ENCODE measurements at places on chromosomes 3 and 15. TPM values are rescaled to one million over a fixed set of nuclear protein-coding genes. Genes with fewer than 3 reads are reported as not detected.
A peak's percentile ranks its signal among the peaks of the same experiment; 100 is the strongest.

TNFAIP8L3 gene
- total RNA-seq: 7.4 TPM

ILDR1 gene
- total RNA-seq: not detected

DNA sequence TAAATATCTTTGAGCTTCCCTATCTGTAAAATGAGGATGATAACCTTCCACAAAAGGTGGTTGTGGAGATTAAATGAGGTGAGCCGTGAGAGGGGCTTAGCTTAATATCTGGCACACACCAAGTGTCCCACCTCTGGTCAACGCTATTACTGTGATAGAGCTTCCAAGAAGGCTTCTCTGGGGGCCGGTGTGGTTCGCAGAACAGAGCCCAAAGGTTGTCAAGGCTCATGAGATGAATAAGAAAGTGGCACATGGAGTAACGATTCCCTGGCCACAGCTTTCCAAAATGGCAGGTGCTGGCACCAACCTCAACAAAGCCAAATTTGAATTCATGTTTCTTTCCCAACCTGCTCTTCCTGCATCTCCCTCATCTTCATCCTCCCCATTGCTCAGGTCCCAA lies 10.4 kb downstream of the KY start:
- no peak for DNase-seq

GRCh38 chr3:128242818-128243601 lies 89.7 kb downstream of the EEFSEC start:
- no peak for DNase-seq

GCNT3 gene
- 0.55 TPM for total RNA-seq

SPTSSB gene
- total RNA-seq: not detected

DNA sequence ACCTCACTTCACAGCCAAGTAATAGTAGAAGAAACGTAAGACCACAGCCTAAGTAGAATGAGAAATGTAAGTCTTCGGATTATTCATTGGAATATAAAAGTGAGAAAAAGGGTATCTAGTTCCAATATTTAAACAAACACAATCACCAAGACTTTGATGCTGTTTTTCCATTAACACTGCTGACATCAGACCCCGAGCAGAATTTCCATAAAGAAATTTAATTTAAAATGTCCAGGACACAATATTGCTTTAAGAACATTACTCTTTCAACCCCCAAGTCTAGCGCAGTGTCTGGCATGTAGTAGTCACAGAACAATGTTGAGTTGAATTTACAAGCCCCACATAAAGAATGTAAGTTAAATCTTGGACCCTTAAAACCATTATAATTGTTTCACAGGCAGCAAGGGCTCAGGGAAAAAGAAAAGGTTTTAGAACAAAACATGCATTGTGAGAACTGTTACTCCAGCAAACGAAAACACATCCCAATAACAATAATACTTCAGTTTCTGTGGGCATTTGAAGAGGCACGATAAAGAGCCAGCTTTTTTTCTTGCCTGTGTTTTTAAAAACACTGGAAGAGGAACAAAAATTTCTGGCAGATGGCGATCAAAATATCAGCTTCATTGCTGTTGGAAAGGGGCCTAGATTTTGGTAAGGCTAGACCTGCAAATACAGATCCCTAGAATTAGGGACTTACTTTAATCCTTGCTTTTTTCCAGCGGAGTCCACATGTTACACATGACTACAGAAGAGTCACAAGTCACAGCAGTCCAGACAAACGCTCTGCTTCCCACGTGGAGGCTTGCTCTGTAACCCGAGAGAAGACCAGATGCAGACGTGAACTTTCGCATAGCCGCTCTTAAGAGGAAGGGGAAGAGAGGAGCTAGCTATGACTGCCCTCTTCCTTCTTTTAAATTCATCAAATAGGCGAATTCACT lies 77.9 kb upstream of the IGSF10 start:
- no peak for DNase-seq

NRROS gene
- 20.7 TPM for total RNA-seq

- no peak for DNase-seq
These were observed 112.0 kb upstream of the NEO1 start for GRCh38 chr15:72940229-72940622.

TMEM108 gene
- 1.5 TPM for total RNA-seq

UBA7 gene
- 38.2 TPM for total RNA-seq

EAF2 gene
- total RNA-seq: 7.2 TPM

GRCh38 chr15:68412218-68412617 lies 19.7 kb downstream of the ITGA11 start:
- peak; percentile 72 for DNase-seq

ERICH6 gene
- total RNA-seq: 0.29 TPM

ECE2 gene
- not detected for total RNA-seq

ATP10A gene
- 27.2 TPM for total RNA-seq

- no peak for DNase-seq
These were observed 108.5 kb downstream of the FILIP1L start for GRCh38 chr3:100005665-100006393.

GRCh38 chr3:55690726-55691125 lies 203.6 kb upstream of the WNT5A start:
- DNase-seq: no peak

GRCh38 chr15:98949624-98950023 lies 58.0 kb downstream of the PGPEP1L start:
- peak; percentile 51 for DNase-seq

GRCh38 chr15:90087454-90088154 lies 14.7 kb downstream of the IDH2 start:
- no peak for DNase-seq

GRCh38 chr3:49428752-49429080 lies 408 bp downstream of the NICN1 start:
- DNase-seq: no peak

DNA sequence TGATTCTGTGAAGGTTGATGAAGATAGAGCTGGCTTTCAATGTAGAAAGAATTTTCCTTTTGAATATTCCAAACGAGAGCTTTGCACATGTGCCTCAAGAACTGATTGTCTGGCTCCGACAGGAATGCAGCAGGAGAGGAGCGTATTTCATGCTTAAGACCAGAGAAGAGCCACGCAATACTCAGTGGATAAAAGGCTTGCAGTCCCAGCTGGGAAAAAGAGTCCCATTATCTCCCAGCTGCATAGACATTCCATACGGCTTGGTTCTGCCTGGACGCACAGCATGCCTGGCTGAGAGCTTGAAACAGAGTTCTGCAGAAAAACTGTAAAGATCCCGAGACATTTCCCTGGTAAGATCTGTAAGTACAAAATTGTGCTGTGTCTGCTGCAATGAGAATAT lies at the start of gene CNTN6:
Gene CNTN6, plus strand, starts transcription at position 254 of the 400 bp plus-strand sequence. CDS start 54,985 bp downstream, outside the sequence.
- no peak for DNase-seq

Data from mesenteric fat pad (tissue), 1 donor.